ENCODE measurements at places on chromosomes 7 and 10.
A peak's percentile ranks its signal among the peaks of the same experiment; 100 is the strongest.

GRCh38 chr10:9613338-9614075 is 1404.2 kb upstream of the CELF2 start:
- no peak for DNase-seq

GRCh38 chr7:43742692-43743091 is 13.4 kb upstream of the COA1 start:
- no peak for DNase-seq

GRCh38 chr7:50349963-50350944 is 45.7 kb downstream of the IKZF1 start:
- peak; percentile 79 for DNase-seq

DNA sequence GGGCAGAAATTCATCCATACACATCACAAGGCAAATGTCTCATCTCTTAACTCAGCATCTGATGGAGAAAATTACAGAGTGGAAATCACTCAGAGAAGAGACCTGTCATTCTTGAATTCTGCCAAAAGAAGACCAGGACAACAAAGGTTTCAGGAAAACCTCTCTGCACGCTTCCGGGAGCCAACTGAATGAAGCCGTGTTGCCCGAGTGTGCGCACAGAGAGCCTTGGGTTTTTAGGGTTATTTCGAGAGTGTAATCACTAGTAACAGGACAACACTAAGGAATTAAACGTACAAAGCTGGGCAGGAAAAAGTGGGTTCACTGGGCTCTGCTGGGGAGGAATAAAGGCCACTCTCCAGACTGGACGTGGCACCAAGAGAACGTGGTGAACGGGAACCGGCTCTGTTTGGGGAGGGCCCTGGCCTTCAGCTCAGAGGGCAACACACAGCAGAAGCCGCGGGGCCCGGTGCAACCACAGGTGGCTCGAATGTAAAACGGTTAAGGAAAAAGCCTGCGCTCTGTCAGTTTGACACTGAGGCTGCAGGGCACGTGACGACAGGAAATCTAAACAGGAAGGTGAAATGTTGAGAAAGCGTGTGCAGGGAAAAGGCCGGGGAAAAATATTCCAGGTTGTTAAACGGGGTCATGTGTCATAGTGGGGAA is 331.5 kb downstream of the DNAJB6 start:
- no peak for DNase-seq

DNA sequence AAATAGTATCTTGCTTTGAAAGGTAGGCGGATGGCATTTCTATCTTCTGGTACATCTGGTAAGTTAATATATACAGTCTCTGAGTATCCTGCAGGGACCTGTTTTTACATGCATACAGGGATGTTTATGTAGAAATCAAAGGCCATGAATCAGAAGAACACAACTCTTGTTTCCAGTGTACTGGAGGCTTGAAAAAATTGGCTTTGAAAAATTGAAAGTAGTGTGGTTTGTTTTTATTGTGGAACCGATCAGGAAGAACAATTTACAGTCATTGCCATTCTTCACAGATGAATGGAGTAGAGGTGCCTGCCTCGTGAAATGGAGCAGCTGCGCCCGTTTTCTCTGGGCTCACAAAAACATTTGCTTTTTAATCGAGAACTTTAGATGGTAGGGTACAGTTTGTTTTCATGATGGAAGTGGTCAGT is 54.0 kb upstream of the RPA3 start:
- DNase-seq = no peak

DNA sequence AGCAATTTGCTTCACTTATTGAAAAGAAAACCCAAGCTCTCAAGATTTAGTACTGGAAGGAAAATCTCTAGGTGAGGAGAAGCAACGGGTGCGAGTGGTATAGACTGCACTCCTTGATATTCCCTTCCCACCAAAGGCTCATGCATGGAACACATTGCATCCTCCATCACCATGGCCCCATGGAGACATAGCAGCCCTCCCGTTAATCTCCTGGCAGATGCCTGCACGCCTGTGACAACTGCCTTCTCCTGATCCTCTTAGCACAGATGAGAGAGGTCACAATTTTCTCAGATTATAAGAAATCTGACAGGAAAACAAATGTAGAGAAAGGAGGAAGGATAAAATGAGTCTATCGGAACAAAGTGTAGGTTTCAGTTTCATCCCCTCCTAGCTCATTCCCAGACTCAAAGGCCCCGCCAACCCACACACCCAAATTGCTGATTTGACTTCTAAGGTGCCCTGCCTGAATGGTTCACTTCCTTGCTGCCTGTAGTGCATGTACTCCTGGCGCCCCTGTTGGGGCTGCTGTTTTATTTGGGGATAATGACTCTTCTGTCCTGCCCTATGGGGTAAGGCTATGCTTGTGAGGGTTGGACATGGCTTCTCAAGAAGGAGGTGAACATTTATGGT is 50.0 kb downstream of the PLXNA4 start:
- DNase-seq = peak; percentile 22

- DNase-seq = no peak
Observed at GRCh38 chr7:41880107-41880506, 177.2 kb upstream of the INHBA start.

DNA sequence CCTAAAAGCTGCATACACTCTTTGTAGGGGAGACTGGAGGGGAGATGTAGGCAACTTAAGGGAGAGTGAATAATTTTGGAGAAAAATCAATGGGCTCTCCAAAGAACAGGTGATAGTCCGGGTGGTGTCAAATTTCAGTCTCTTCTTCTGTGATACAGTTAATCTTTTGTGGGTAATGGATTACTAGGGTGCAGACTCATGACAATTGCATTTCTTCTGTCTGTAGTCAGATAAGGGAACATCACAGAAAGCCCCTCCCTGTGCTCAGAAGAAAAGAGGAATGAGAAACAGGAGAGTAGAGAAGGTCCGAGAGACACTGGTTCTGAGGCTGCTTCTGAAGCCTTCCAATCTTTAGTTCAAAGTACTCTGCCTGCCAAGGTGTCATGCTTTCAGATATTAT is 1140.7 kb upstream of the LRRN3 start:
- DNase-seq = no peak

DNA sequence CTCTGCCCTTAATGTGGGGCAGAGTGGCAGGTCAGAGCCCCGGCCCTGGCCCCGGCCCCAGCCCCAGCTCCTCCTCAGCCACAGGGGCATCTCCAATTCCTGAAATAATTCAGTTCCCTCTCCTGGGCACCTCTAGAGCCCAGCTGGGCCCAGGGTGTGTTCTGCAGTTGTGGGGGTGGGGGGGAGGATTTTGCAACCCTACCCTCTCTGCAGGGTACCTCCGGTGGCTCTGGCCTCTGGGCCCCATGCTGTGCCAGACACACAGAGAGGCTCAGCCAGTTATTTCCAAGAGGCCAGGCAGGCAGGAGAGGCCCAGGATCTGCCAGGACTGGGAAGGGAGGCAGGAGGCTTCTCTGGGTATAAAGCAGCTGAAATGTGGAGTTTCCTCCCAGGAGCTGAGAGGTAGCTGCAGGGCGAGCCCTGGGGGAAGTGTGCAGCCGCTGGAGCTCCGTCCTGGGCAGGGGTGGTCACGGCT is 47.9 kb downstream of the PWWP2B start:
- no peak for DNase-seq

DNA sequence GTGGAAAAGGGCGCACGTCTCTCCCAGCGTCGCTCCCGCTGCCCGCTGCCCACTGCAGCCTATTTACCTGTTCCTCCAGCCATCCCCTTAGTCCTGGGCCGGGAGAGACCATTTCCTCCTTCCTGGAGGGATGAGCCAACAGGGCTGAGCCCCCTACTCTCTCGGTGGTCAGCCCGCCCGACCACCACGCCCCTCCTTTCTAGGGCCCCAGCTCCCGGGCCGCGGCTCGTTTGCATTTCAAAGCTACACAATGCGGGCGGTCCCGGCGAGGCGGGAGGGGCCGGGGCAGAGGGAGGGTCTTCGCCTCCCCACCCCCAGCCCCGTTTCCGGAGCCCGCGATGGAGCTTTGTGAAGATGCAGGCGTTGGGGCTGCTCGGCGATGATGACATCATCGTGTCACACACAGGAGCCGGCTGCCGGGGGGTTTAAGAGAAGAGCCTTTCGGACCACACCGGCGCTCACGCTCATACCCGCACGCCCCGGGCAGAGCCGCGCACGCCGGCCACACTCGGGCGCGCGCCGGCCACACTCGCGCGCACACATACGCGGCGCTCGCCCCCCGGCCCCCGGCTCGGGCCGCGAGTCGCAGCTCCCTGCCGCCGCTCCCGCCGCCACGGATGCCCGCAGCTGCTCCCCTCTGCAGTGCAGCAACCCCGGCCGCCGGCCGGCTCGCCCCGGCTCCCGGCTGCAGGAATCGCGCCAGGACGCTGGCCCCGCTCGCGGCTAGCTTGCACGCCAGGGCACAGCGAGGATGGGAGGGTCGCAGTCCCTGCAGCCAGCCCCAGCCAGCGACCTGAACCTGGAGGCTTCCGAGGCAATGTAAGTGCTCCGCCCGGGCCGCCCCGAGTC is 107.7 kb upstream of the BTBD16 start:
- DNase-seq = no peak

- no peak for DNase-seq
Observed at GRCh38 chr10:87594864-87595263, 64.8 kb upstream of the PAPSS2 start.

GRCh38 chr7:29377718-29378117 is 183.1 kb downstream of the CHN2 start:
- DNase-seq = no peak

- DNase-seq = no peak
Observed at GRCh38 chr10:84269162-84269561, 24.3 kb downstream of the RGR start.

GRCh38 chr10:96272316-96273280 is 1.2 kb upstream of the BLNK start:
- no peak for DNase-seq

DNA sequence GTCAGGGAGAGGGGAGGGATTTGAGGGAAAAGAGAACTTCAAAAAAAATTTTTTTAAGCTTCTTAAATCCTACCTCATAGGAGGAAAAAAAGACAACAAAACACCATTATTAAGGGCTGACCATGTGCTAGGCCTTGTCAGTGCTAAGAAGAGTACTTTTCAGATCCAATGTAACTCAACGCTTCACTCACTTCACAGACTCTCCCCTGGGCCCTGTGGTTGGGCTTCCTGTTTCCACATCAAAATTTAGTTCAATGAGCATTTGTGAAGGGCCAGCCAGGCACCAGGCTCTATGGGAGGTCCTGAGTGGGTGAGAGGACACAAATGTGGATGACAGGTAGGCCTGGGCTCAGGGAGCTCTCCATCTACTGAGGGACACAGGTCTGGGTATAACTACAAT is 249.8 kb downstream of the PTEN start:
- no peak for DNase-seq

GRCh38 chr7:42858570-42858969 is 53.3 kb downstream of the C7orf25 start:
- DNase-seq = no peak

DNA sequence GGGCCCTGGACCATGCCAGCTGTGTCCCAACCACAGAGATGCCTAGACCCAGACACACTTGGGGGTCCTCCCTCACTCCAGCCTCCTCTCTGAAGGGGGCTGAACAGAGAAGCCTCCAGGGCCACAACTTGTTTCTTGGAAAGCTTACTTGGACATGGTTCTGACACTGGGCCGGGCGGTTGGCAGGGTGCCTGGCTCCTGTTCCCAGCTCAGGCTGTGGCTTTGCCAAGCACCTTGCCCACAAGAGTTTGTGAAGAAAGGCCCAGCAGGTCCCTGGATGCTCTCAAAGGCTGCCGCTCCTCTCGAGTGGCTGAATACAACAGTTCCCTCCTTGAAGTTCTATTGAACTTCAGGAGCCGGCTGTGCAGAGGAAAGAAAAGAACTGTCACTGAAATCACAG is 181.6 kb downstream of the PTPN20 start:
- no peak for DNase-seq

DNA sequence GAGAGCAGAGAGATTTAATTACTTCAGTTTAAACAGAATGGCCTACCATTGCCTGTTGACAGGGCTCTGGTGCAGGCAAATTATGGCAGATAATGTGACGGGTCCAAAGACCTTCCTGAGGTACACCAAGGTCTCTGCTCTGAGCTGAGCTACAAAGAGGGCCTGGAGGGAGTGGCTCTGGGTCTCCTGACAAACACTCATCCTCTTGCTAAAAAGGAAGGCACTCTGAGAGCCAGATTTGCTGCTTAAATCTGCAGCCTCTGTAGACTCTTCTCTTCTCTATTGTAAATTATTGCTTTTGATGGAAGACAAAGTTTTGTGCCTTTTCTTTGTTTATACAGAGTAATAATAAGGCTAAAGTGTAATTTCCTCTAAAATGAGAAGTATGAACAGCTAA is 529.5 kb upstream of the FZD8 start:
- no peak for DNase-seq

DNA sequence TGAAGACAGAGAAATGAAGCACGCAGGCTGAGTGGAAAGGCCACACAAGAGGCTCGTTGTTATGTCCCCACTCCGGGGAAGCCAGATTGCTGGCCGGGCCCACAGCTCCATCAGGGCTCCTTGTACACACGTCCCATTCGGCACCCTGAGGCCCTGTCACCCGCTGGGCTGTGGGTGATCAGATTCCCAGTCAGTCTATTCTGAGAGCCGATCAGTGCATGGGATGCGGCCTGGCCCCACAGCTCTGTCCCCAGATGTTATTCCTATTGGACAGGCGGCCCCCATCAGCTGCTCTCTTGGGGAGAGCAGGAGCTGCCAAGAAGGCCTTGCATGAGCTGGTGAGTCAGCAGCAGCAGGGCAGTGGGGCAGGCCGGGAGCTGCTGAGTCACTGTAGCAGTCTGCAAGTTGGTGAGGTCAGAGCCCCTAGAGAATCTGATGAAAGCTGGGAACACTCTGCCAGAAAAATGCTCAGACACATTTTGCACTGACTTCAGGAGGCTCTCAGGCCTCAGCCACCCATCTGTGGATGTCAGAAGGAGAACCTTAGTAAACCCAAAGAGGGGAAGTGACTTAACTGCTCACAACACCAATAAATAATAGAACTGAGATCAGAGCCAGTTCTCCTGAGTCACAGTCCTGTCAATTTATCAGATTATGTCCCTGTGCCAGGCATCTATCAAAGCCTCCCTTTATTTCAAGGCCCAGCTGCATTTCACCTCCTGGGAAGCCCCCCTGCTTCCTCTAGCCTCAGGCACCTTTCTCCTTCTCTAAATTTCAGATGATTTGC is 9.4 kb upstream of the PSAP start:
- peak; percentile 39 for DNase-seq

DNA sequence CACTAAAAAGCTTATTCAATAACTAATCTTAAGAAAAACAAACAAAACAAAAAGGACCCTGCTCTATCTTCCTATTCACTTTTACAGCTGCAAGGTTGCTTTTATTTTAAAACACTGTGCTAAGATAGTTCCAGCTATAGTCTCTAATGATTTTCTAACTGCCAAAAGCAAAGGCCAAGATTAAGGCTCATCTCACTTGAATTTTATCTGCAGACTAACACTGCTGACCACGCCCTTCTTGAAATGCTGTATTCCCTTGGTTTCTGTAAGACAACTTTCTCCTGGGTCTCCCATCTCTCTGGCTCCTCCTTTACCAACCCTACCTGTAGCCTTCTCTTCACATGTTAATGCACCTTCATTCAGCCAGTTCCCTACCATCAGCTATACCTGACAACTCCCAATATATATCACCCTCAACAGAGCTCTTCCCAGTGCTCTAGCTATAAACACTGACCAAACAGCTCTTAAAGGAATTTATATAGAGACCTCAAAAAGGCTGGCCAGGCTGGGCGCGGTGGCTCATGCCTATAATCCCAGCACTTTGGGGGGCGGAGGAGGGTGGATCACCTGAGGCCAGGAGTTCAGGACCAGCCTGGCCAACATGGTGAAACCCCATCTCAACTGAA is 11.7 kb downstream of the SRPK2 start:
- no peak for DNase-seq

All from activated T-cell treated with anti-CD3 and anti-CD28 coated beads for 48 hours (primary cell).